Suppressor macrophage treated with lipopolysaccharide for 4 hours (primary cell): ENCODE measurements at places on chromosomes 7 and 10.

DNA sequence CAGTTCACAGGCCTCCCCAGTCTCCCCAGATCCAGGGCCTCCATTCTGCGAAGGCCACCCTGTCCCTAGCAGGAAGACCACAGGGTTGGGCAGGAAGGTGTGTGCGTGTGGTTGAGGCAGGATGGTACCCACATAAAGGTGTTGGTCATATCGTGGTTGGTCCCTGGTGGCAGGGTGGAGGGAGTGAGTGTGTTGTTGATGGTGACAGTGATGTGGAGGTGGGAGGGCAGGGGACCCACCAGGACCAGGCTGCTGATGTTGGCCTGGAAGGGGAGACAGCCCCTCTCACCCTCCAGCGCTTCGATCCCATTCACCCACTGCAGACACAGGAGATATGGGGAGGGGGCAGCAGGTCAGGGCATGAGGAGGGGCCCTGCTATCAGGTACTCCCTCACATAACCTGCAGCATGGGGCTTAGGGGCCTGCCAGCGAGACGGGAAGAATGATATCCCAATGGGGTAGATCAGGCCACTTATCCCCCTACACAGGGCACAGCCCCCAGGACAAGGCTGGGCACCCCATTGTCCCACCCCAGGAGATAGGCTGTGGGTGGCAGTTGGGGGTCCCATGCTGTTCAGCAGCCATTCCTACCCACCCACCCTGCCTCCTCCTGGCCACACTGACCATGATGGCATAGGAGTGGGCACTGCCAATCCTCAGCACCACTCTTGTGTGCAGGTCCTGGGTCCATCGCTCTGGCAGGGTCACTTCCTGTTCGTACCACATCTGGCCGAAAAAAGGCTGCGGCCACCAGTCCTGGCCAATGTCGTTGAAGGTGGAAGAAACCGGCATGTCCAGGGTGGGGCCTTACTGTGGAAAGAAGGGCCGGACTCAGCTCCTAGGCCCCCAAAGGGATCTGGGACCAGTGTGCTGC lies 69.0 kb upstream of the ZNF479 start:
- no peak for DNase-seq

- no peak for DNase-seq
Observed at GRCh38 chr7:82602066-82602465, 158.5 kb upstream of the CACNA2D1 start.

DNA sequence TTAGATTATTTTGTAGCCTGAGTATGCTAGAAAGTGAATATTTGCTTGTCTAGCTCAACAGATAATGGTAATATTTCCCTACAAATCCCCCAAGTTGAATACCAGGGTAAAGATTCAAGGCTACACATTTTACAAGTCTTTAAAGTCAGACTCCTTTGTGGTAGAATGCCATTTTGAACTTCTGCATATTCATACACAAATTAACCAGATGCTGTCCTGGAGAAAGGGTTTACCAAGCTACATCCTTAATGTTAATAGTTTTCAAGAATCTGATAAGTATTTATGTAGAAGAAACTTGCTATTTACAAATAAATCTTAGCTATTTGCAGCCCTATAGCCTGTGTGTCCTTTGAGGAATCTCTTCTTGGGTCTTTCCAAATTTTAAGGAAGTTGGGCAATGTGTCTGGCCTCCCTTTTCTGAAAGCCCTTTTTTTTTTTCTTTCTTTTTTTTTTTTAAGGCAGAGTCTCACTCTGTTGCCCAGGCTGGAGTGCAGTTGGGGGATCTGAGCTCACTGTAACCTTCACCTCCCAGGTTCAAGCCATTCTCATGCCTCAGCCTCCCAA lies 82.6 kb downstream of the CPEB3 start:
- DNase-seq, result peak; percentile 42

- DNase-seq, result peak; percentile 2
Observed at GRCh38 chr7:34928052-34928451, 109.2 kb downstream of the DPY19L1 start.

- DNase-seq, result no peak
Observed at GRCh38 chr7:292826-293225, 2.9 kb downstream of the FOXL3 start.
